Vagina (tissue), 2 donors: ENCODE measurements at places on chromosomes 4 and X.

- no peak for DNase-seq
These were observed 18.9 kb downstream of the TCEAL1 start for GRCh38 chrX:103647630-103648029.

GRCh38 chr4:83625821-83626220 is 89.9 kb downstream of the GPAT3 start:
- no peak for DNase-seq

GRCh38 chr4:97593248-97593647 is 550.0 kb downstream of the STPG2 start:
- no peak for DNase-seq

- DNase-seq: no peak
These were observed at the start of gene CYBB for GRCh38 chrX:37779857-37780256. Gene CYBB (plus strand): TSS chrX:37780059. CDS start chrX:37780078, 19 bp downstream.

GRCh38 chr4:89196745-89197144 is 85.4 kb downstream of the TIGD2 start:
- DNase-seq: no peak

GRCh38 chr4:155640751-155641150 is 25.9 kb upstream of the GUCY1A1 start:
- no peak for DNase-seq

GRCh38 chr4:173765751-173766150 is 235.7 kb upstream of the HAND2 start:
- no peak for DNase-seq

DNA sequence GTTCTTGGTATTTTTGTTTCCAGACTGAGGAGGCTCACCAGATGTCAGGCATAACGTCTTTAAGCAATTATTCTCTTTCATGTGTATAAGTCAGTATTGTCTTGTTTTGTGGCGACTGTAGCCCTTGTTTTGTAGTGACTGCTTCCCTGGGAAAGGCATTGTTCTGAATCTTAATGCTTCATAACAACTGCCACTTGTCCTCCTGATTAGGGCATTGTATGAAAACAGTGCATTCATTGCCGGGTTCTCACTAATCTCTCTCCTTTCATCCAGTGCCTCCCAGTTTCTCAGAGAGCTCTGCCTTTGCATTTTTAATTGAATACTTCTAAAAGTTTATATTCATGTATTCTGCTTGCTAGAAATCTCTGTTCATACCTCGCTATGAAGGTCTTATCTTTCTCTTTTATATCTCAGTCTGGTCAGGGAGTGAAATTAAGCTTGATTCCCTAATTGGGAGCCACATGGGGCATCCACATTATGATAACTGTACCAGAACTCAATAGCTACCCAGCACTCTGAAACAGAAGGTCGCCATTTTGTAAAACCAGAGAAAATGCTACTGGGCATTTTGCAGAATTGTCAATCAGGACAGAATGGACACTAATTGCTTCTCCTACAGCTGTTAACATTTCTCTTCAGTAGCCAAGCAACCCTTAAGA is 149.8 kb downstream of the GBA3 start:
- DNase-seq: no peak
